Putamen (tissue), 1 donor: ENCODE measurements at places on chromosomes 7 and 10.
A peak's percentile ranks its signal among the peaks of the same experiment; 100 is the strongest.

GRCh38 chr7:147611431-147611830, 979.1 kb upstream of the C7orf33 start:
- no peak for DNase-seq

- DNase-seq = no peak
These were observed 5.8 kb downstream of the UNCX start for GRCh38 chr7:1238450-1238882.

- DNase-seq = no peak
These were observed 74.6 kb downstream of the VPS41 start for GRCh38 chr7:38834357-38834756.

DNA sequence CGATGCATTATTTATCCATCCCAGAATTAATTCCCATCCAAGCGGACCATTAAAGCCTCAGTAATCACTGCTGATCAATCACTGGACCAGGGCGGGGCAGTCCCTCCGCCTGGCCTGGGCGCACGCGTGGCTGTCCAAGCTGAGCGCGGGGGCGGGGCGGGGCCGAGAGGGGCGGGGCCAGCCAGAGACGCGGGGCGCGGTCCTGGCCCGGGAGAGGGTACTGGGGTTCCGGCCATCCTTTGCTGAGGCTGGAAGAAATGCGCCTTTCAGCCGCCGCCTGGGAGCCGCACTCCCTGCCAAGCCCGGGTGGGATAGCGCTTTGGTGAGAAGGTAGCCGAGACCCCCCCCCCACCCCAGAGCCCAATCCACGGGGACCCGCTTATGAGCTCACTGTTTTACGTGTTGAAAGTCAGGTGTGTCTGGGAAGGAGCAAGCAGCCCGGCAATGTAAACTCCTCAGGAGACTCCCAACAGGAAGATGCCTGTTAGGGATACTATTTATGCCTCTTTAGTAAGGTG, at the start of gene ARHGAP22:
Gene ARHGAP22, minus strand, starts transcription at position 83 of the 518 bp plus-strand sequence. CDS start 277 bp downstream, outside the sequence.
- DNase-seq = peak; percentile 57

DNA sequence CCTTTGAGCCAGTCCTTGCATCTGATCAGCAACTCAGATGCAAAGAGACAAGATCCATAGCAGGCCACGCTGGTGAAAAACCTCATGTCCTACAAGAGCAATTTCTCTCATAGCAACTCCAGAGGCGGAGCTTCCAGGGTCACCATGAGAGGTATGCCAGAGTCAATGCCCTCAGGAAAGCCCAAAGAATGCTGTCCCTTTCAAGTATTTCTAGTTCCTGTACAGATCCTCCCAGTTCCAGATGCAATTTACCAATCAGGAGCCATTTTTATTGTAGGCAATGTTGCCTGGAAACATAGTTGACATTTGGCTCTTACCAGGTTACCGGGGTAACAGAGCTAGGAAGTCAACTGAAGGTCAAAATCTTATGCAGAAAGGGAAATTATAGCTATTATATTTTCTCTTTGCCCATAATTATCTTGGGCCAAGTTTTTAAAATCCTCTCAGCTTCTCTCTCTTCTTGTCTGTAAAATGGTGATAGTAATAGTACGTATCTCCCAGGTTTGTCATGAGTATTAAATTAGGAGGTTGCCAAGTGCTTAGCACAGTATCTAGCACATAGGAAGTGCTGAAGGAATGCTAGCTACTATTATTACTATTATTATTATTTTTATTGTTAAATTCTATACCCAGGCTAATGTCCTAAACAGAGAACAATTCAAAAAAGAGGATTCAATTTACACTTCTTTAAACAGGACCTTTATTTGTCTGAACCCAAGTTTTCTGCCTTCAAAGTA, 46.3 kb upstream of the TM9SF3 start:
- DNase-seq = no peak

- no peak for DNase-seq
These were observed 51.9 kb upstream of the A1CF start for GRCh38 chr10:50937230-50937907.

GRCh38 chr10:9342885-9343570, 1288.5 kb downstream of the GATA3 start:
- peak; percentile 53 for DNase-seq

DNA sequence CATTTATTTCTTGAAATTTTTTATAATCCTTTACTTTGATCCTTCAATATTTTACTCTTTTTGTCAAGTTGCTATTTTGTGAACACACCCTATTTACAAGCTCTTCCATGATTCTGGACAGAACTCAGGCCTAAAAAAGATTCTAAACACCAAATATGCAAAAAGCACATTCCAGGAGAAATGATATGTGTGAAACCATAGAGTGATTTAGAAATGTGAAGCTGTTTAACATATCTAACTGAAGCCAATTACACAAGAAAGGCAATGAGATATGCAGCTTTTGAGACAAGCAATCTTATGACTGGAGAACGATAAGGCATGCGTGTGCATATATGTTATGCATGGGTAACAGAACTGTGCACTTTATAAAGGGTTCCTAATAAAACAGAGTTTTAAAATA, 243.0 kb downstream of the CACNA2D1 start:
- DNase-seq = no peak

DNA sequence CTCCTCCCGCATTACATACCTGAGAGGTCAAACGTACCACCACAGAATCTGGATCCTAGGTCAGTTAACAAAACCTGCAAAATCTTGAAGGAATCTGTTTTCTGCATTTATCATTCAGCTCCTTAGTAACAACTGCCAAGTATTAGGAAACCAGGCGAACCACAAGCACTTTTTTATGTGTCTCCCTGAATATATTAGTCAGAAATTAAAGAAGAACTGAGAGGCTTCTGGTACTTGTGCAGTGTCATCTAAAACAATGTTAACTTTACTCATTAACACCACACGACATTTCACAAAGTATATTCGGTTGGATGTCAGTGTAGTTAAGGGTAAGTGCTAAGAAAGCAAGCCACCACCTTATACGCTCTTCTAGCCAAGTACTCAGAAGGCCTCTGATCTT, 2.5 kb downstream of the CCDC6 start:
- DNase-seq = no peak

GRCh38 chr7:16023503-16023902, 337.0 kb upstream of the MEOX2 start:
- no peak for DNase-seq

DNA sequence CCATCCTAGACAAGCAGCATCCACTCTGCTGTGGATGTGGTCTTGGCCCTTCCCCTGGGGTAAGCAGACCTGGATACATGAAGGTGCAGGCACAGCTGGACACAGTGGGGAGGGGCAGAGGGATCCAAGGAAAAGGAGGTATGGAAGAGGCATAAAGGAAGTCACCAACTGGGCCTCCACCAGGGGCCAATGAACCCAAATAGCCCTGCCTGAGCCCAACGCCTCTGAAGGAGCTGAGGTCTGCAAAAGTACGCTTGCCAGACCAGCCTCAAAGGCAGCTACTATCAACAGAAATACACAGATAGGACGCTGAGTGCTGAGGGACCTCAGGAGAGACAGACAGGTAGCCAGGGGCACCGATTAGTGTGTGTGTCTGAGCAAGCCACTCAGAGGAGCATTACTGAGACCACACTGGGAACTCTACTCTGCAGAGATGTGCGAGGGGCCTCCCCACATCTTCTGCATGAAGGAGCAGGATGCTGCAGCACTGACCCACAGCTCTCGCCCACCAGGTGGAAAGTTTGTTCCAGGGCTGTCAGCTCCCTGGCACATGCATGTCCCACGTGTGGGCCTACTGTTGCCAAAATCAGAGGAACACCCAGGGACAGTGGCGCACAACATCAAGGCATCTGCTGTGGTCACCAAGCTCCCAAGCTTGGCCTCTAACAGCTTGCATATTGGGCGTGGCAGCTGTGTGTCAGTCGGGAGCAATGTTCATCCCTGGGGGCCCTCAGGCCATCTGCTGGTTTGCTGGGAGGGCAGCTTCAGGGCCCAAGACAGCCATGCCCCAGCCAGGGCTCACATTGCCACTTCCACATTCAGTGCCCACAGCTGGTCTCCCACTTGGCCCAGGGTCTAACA, 40.0 kb downstream of the MKI67 start:
- no peak for DNase-seq

GRCh38 chr10:132397036-132397541, at the start of gene PWWP2B:
Gene PWWP2B, plus strand, starts transcription at chr10:132397200. Its CDS starts 27 bp downstream, at chr10:132397227.
- no peak for DNase-seq

DNA sequence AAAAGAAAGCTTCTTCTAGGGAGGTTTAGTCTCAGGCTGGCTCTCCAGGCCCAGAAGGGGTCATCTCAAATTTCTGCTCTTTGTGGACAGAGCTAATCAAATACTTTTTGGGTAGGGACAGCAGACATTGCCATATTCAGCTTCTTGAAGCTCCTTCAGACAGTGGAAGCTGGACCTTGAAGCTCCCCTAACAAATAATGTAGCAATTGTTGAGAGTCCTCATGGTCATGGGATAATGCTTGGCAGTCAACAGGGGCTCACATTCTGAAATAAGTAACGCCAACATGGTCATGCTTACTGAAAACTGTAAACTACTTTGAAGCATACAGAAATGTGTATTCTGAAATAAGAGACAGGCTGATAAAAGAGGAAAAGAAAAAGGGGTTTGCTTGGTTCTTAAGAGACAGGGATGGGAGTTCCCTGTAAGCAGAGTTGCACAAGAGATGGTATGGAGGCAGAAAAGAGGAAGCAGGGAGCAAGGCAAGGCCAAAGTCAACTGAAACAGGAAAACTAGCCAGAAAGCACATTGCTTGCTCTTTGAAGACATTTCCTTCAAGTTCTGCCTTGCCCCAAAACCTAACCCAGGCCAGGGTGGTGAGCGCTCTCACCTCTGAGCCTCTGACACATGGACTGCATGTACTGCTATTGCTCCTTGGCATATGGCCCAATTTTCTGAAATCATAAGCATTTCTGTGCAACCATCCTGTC, 53.1 kb upstream of the KMT2E start:
- no peak for DNase-seq

DNA sequence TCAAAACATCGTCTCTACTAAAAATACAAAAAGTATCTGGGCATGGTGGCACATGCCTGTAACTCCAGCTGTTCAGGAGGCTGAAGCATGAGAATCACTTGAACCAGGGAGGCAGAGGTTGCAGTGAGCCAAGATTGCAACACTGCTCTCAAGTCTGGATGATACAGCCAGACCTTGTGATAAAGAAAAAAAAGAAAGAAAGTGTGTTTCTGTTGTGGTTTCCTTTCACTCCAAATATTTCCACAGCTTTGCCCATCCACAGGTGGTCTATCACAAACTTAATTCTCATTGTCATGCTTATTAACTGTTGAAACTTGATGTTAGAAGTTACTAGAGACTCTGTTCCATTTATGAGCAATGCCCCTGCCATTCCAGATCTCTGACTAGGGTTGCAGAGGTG, 316.0 kb upstream of the SEMA3C start:
- DNase-seq = no peak

GRCh38 chr7:13035233-13035632, 347.8 kb downstream of the ARL4A start:
- DNase-seq = no peak
